ENCODE measurements at places on chromosomes 11 and 22.
A peak's percentile ranks its signal among the peaks of the same experiment; 100 is the strongest.

DNA sequence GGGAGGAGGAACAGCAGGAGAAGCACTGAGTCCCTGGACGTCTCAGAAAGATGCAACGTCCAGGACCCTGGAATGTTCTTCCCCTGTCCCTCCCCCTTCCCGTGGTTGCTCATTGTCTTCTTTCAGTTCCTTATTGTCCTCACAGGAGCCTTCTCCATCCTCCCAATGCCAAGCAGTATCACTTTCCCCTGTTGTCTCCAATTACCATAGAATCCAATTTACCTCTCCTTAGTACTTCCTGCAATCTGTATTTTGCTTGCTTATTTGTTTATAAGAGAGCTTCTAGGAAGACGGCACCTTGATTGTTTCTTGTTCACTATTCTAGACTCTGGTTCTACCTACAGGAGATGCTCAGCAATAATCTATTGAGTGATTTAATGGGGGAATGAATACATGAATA, 1273.7 kb downstream of the LRRC4C start:
- H3K4me1 ChIP-seq = no peaks in the 10 kb centered on the region
- no peaks in the 10 kb centered on the region for H3K36me3 ChIP-seq
- no peak overlapping the region for H3K4me3 ChIP-seq
- no peak overlapping the region for H3K27ac ChIP-seq
- no peak for DNase-seq

- H3K4me1 ChIP-seq = peaks cover 43% of the 10 kb centered on the region
- H3K27ac ChIP-seq = peak within 1 kb of the TSS; percentile 99
- no peaks in the 10 kb centered on the region for H3K27me3 ChIP-seq
- DNase-seq = peak; percentile 96
- peak within 1 kb of the TSS; percentile 80 for H3K4me3 ChIP-seq
- 0 out of 2 replicates have a peak, but pooled peaks cover 4% of the 10 kb centered on the region for H3K36me3 ChIP-seq
Observed at GRCh38 chr11:75525433-75526191, at the start of gene GDPD5. Gene GDPD5 (minus strand): TSS chr11:75525941. CDS start chr11:75477735, 48,206 bp downstream.

DNA sequence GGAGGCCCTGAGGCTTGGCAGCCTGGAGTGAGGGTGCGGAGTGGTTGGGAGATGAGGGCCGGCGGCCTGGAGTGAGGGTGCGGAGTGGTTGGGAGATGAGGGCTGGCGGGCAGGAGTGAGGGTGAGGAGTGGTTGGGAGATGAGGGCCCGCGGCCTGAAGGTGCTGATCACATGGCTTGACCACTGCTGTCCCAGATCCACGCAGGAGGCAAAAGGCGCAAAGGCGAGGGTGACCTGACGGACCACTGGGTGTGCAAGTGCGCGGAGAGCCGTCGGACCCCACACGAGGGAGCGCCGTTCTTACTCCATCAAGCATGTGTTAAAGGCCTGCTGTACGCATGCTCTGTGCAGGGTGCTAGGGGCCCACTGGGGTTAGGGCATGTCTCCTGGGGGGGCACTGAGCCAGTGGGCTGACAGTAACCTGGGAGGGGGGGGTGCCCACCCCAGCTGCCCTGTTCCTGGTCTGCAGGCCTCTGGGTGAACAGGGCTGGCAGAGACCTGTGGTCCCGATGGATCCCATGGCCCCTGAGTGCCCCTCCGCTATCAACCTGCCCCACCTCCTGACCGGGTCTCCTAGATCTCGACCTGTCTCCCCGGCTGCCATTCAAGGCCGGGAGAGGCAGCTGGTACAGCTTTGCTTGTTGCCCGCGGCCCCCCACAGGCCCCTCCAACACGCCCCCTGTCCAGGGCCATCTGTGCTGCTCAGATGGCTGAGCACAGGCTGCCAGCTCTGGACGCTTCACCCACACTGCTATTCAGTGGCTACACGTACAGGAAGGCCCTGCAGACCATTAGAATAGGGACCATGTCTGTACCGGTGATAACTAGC, 21.1 kb downstream of the MRGPRD start:
- no peak overlapping the region for H3K27ac ChIP-seq
- no peaks in the 10 kb centered on the region for H3K4me1 ChIP-seq
- DNase-seq = no peak
- no peaks in the 10 kb centered on the region for H3K27me3 ChIP-seq
- H3K36me3 ChIP-seq = no peaks in the 10 kb centered on the region

DNA sequence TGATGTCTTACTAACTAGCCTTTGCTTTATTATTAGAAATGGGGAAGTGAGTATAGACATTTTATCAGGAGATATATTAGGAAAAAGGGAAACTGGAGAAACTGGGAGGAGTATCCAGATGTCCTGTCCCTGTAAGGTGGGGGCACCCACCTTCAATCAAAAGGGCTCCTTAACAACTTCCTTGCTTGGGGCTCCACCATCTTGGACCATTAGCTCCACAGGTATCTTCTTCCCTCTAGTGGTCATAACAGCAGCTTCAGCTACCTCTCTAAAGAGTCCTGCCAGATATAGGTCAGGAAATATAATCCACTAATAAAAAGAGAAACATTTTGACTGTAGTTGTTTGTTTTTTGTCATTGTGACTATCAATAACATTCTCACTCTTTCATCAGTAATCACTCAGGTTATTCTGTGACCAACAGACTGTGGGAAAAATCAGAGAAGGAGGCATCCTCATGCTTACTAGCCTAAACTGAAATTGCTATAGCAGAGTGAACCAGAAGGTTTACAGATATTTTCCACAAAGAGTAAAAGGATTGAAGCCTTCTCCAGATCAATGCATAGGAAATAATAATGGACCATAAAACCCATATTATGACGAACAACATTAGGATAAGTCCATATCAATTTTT, 10.4 kb downstream of the OR51B4 start:
- no peaks in the 10 kb centered on the region for H3K36me3 ChIP-seq
- H3K4me1 ChIP-seq = no peaks in the 10 kb centered on the region
- peak; percentile 77 for DNase-seq
- H3K4me3 ChIP-seq = no peak overlapping the region
- no peak overlapping the region for H3K27ac ChIP-seq

DNA sequence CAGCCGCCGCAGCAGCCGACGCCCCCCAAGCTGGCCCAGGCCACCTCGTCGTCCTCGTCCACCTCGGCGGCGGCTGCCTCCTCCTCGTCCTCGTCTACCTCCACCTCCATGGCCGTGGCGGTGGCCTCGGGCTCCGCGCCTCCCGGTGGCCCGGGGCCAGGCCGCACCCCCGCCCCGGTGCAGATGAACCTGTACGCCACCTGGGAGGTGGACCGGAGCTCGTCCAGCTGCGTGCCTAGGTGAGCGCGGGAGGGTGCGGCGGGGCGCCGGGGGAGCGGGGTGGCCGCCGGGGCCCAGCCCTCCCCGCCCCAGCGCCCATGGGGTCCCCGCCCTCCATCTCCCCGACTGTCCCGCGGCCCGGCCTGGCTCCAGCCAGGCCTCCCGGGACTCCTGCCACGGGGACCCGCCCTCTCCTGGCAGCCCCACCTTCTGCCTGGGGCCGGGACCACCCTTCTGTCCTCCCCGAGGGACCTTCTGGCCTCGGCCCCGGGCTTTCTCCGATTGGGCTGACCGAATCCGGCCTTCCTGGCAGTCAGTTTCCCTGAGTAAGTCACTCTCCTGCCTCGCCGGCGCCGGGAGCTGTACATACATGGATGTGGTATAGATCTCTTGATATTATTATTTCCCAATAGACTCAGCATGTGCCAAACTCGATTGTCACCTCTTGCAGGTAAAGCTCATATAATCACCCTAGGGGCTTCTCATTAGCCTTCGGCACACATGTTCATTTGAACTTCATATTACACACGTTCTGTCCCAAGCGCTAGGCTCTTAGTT, 720 bp downstream of the PACS1 start:
- H3K36me3 ChIP-seq = peaks cover 34% of the 10 kb centered on the region
- DNase-seq = peak; percentile 70
- peak overlapping the region; percentile 81 for H3K27ac ChIP-seq
- H3K27me3 ChIP-seq = no peaks in the 10 kb centered on the region

DNA sequence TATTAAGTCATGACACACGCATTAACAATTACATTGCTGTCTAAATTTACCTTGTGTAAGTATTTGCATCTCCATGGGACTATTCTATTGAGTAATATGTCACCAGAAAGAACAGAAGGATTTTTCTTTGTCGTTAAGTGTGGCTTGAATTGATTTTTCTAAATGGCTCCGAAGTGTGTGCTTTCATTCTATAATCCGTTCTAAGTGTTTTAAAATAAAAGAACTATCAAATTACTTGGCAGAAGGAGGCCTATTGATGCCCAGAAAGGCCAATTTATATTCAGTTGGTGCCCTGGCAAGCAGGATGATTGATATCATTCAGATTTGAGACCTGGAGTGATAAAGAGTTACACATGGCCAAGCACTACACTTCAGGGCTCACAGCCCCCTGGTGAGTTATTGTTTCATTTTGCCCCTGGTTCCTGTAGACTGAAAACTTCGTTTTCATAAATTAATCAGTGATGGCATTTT, 538.9 kb upstream of the ANO5 start:
- peaks cover 82% of the 10 kb centered on the region for H3K4me1 ChIP-seq
- H3K36me3 ChIP-seq = peaks cover 6% of the 10 kb centered on the region
- peak; percentile 79 for DNase-seq
- H3K4me3 ChIP-seq = peak overlapping the region; percentile 49

DNA sequence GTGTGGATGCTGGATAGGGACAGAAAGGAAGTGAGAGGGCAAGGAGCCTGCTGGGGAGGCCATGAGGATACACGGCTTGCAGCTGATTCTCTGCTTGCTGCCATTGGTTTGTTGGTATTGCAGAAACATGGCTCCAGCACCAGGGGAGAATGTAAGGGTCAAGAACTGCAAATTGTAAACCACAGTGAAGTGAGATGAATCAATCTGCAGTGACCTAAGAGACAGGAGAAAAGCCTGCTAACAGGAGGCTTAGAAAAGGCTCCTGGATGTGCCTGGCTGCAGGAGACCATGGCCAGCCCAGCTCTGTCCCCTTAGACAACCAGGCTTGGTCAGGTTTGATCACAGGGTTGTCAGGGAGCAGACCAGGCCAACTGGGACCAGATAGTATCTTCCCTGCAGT, 233.7 kb upstream of the CADM1 start:
- H3K4me1 ChIP-seq = no peaks in the 10 kb centered on the region
- H3K27me3 ChIP-seq = no peaks in the 10 kb centered on the region
- DNase-seq = no peak

DNA sequence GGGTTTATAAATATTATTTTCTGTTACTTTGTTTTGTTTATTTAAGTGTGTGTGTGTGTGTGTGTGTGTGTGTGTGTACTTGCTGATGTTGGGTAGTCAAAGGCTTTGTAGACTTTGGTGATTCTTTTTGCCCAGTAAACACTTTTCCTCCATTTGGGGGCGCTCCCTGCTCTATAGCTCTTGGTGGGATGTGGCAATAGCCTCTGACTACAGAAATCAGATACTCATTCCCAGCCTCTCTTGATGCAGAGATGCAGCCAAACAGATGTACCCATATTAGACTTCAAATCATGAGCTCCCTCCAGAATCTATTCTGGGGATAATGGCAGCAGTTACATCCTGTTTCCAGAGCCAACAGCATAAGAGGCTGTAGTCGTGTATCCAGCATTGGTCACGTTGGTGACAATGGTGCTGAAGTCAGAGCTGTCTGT, 33.4 kb upstream of the APOL5 start:
- no peaks in the 10 kb centered on the region for H3K27me3 ChIP-seq
- H3K36me3 ChIP-seq = no peaks in the 10 kb centered on the region
- DNase-seq = peak; percentile 75
- H3K27ac ChIP-seq = no peak overlapping the region
- H3K4me3 ChIP-seq = no peak overlapping the region
- no peaks in the 10 kb centered on the region for H3K4me1 ChIP-seq

DNA sequence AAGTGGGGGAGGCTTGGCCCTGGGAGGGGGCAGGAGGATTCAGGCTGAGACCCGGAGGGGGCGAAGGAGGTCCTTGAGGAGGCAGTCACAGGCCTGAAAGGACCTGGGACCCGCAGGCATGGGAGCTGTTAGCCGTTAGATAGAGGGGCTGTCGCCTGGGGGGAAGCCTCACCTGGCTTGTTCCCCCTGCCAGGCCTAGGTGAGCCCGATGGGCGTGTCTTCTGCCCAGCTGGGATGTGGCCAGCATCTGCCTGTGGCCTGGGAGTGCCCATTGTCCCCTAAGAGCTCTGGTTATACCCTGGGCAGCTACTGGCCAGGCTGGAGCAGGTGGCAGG, 1.8 kb upstream of the DUSP8 start:
- H3K27me3 ChIP-seq = no peaks in the 10 kb centered on the region
- H3K36me3 ChIP-seq = no peaks in the 10 kb centered on the region

- H3K36me3 ChIP-seq = peaks cover 51% of the 10 kb centered on the region
- H3K27me3 ChIP-seq = no peaks in the 10 kb centered on the region
- no peak overlapping the region for H3K27ac ChIP-seq
- DNase-seq = no peak
- H3K4me3 ChIP-seq = no peak overlapping the region
Observed at GRCh38 chr22:35225010-35225409, 32.3 kb upstream of the HMGXB4 start.

GRCh38 chr11:17446482-17446881, 30.2 kb downstream of the ABCC8 start:
- H3K4me1 ChIP-seq = no peaks in the 10 kb centered on the region
- H3K36me3 ChIP-seq = no peaks in the 10 kb centered on the region
- no peak overlapping the region for H3K4me3 ChIP-seq
- no peak overlapping the region for H3K27ac ChIP-seq

GRCh38 chr11:11016068-11016467, 158.2 kb upstream of the ZBED5 start:
- H3K27me3 ChIP-seq = no peaks in the 10 kb centered on the region
- no peaks in the 10 kb centered on the region for H3K4me1 ChIP-seq
- H3K4me3 ChIP-seq = no peak overlapping the region
- no peak overlapping the region for H3K27ac ChIP-seq
- DNase-seq = no peak

- no peaks in the 10 kb centered on the region for H3K4me1 ChIP-seq
- DNase-seq = no peak
- H3K27ac ChIP-seq = no peak overlapping the region
- no peak overlapping the region for H3K4me3 ChIP-seq
- H3K27me3 ChIP-seq = no peaks in the 10 kb centered on the region
Observed at GRCh38 chr22:34849965-34850364, 216.0 kb upstream of the ISX start.

- no peaks in the 10 kb centered on the region for H3K4me1 ChIP-seq
- no peak for DNase-seq
- H3K27ac ChIP-seq = no peak overlapping the region
Observed at GRCh38 chr11:13127161-13127560, 118.0 kb downstream of the RASSF10 start.

DNA sequence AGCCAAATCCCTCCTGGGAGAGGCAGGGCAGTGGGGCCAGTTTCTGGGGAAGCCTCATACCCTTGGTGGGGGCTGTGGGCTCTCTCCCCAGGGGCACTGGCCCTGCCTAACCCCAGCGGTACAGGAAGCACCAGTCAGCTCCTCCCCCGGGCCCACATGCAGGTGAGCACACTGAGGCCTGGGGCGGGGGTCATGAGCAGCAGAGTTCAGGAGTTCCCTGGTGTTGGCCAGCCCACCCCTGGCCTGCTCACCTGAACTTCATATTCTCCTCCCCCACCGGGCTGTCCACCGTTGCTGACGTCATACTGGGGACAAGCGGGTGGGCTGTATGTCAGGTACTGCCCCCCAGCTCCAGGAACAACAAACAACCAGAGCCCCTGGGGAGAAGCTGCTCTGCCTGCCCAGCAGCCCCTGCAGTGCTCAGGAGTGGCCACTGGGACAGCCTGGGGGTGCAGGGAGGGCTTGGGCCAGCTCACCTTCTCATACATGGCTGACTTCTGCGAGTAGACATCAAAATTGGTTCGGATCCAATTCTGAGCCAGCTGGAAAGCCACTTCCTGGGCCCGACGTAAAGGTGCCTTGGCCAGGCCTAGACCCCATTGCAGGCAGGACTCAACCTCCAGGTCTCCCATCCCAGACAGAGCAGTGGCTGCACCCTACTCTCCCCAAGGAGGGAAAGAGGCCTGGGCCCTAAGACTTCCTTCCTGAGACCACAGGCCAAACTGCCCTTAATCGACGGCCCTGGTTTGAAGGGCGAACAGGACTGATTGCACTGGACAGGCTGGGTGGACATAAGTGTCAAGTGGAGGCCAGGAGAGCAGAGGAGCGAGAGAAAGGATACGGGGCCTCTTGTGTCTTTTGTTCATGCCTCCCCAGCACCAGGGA, 20.8 kb downstream of the TREH start:
- no peaks in the 10 kb centered on the region for H3K4me1 ChIP-seq
- no peak overlapping the region for H3K27ac ChIP-seq
- no peaks in the 10 kb centered on the region for H3K27me3 ChIP-seq
- no peak overlapping the region for H3K4me3 ChIP-seq
